ENCODE measurements at places on chromosomes 3 and 15. TPM values are rescaled to one million over a fixed set of nuclear protein-coding genes. Genes with fewer than 3 reads are reported as not detected.

DNA sequence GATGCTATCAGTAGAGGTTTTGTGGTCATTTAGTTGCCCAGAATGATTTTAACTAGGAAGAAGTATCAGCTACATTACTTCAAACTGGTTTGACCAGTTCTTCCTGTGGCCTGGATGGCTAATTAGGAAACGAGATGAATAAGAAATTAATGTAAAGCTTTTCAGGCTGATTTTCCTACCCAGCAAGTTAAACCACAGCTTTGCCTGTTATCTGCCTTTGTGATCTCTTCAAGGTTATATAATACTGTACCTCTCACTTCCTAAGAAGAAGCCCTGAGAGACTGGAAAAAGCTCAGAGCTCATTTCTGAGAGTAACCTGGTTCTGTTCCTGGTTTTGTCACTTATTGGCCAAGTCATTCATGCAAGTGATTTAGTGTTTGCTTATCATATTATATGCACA, 782.2 kb upstream of the GOLIM4 start:
- no peaks in the 10 kb centered on the region for H3K27me3 ChIP-seq
- H3K27ac ChIP-seq = no peak overlapping the region
- H3K36me3 ChIP-seq = no peaks in the 10 kb centered on the region
- no peaks in the 10 kb centered on the region for H3K4me1 ChIP-seq

DNA sequence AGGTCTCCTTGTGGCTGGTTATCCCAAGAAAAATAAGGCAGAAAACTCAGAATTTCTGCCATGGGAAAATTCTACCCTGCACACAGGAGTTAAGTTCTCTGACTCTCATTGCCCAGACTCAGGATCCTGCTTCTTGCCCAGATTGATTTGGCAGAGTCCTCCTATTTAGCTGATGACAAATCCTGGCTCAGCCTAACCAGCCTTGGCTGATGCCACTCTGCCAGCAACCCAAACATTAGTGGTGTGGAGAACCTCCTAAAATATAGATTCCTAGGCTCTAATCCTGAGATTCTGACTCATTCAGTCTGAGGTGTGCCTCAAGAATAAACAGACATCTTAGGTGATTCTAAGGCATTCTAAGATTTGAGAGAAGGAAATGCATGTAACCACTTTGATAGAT, 60.5 kb upstream of the ACTC1 start:
- peaks cover 66% of the 10 kb centered on the region for H3K36me3 ChIP-seq
- no peak for DNase-seq
- H3K4me1 ChIP-seq = peaks cover 15% of the 10 kb centered on the region

- DNase-seq = no peak
- no peak overlapping the region for H3K27ac ChIP-seq
These were observed 309.7 kb downstream of the FGF12 start for GRCh38 chr3:192417559-192418055.

DNA sequence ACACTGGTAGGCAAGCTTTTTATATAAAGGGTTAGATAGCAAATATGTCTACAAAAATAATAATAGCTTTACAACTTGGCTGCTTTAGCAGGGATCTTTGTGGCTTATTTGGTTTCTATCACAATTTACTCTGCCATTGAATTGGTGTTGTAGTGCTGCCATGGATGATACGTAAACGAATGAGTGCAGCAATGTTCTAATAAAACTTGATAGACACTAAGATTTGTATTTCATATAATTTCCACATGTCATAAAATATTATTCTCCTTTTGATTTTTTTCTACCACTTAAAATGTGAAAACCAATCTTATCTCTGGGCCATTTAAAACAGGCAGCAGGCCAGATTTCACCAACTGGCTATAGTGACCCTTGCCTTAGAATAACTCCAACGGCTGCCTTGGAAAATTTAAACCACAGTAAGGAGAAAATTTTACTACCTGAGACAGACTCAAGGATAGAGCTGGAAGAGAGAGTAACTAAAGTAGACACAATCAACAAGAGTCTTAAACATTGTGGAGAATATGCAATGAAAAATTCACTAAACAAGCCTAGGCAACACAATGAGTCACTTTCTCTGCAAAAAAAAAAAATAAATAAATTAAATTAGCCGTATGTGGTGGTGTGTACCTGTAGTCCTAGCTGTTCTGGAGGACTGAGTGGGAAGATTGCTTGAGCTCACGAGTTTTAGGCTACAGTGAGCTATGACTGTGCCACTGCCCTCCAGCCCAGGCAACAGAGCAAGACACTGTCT, 8.1 kb downstream of the NPHP3 start:
- H3K4me3 ChIP-seq = no peak overlapping the region
- DNase-seq = no peak
- peaks cover 18% of the 10 kb centered on the region for H3K4me1 ChIP-seq
- H3K27me3 ChIP-seq = no peaks in the 10 kb centered on the region

GRCh38 chr3:71103430-71103921, 480.1 kb downstream of the FOXP1 start:
- H3K36me3 ChIP-seq = peaks cover 7% of the 10 kb centered on the region
- no peak for DNase-seq
- peaks cover 67% of the 10 kb centered on the region for H3K4me1 ChIP-seq
- no peak overlapping the region for H3K4me3 ChIP-seq
- no peaks in the 10 kb centered on the region for H3K27me3 ChIP-seq

- peaks cover 14% of the 10 kb centered on the region for H3K27me3 ChIP-seq
- DNase-seq = no peak
- no peaks in the 10 kb centered on the region for H3K4me1 ChIP-seq
- no peaks in the 10 kb centered on the region for H3K36me3 ChIP-seq
These were observed 202.2 kb downstream of the KLF13 start for GRCh38 chr15:31528846-31529245.

DNA sequence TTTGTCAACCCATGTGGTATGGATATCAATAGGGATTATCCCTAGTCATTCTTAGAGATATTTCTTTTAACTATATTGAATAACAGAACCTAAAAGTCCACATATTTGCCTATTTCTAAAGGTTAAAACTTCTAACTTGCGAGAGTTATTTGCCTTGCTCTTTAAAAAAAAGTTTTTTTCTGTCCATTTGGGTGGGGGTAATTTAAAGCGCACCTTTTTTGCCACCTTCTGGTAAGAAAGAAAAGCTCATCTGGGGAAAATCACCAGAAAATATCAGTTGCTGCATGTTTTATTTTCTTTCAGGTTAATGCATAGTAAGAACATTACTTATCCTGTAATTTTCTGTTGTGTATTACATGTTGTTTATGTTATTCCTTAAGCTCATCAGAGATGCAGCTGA, 242.0 kb upstream of the GOLGA6L4 start:
- no peaks in the 10 kb centered on the region for H3K36me3 ChIP-seq
- H3K4me3 ChIP-seq = no peak overlapping the region
- no peak for DNase-seq
- no peaks in the 10 kb centered on the region for H3K4me1 ChIP-seq

Gene TMC3
- not detected for polyA plus RNA-seq

Data from spleen (tissue), 13 donors.